ENCODE measurements at places on chromosomes 2 and 18. TPM values are rescaled to one million over a fixed set of nuclear protein-coding genes. Genes with fewer than 3 reads are reported as not detected.

GRCh38 chr2:218188528-218188927 is 21.8 kb upstream of the CXCR1 start:
- DNase-seq, result no peak

The SERPINB10 gene
- polyA plus RNA-seq, result not detected

GRCh38 chr18:11489266-11489899 is 120.0 kb upstream of the SLC35G4 start:
- no peak for DNase-seq

DNA sequence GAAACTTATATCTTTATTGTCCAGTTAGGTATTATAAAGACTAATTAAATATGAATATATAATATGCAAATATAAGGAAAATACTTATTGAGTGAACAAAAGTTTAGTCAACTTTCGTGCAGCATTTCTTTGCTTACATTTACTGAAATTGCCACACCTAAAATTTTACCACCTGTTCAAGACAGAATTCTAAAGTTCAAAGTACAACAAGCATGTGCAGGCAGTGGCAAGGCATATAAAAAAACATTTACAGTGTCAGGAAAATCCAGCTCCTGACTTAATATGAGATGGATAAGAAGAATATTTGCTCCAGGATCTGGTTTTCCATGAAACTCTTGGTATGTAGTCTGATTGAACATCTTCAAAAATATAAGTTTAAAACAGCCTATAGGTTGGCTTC is 4.8 kb downstream of the ITPRID2 start:
- DNase-seq, result no peak

- DNase-seq, result no peak
Observed at GRCh38 chr2:85395912-85396475, 14.2 kb downstream of the CAPG start.

GRCh38 chr2:118003396-118003824 is 10.5 kb downstream of the CCDC93 start:
- peak; percentile 83 for DNase-seq

The RESP18 gene
- polyA plus RNA-seq, result not detected

DNA sequence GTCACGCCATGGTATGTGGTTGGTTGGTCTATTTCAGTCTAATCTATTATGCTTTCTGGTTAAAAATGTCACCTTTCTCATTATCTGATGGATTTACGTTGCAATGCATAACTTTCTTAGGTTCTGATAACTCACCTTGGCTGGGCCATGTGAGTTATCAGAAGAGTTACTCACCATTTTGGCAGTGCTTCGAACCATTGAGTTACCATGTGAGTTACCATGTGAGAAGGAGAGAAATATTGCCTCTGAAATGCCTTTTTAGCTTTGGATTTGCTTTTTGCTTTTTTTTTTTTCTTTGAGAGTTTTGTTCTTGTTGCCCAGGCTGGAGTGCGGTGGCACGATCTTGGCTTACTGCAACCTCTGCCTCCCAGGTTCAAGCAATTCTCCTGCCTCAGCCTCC is 1.6 kb downstream of the SMARCAL1 start:
- peak; percentile 9 for DNase-seq

GRCh38 chr18:3468066-3468705 is 18.2 kb downstream of the TGIF1 start:
- no peak for DNase-seq

GRCh38 chr2:233764264-233764663 is 4.2 kb downstream of the UGT1A1 start:
- peak; percentile 65 for DNase-seq

The TCF23 gene
- polyA plus RNA-seq, result not detected

DNA sequence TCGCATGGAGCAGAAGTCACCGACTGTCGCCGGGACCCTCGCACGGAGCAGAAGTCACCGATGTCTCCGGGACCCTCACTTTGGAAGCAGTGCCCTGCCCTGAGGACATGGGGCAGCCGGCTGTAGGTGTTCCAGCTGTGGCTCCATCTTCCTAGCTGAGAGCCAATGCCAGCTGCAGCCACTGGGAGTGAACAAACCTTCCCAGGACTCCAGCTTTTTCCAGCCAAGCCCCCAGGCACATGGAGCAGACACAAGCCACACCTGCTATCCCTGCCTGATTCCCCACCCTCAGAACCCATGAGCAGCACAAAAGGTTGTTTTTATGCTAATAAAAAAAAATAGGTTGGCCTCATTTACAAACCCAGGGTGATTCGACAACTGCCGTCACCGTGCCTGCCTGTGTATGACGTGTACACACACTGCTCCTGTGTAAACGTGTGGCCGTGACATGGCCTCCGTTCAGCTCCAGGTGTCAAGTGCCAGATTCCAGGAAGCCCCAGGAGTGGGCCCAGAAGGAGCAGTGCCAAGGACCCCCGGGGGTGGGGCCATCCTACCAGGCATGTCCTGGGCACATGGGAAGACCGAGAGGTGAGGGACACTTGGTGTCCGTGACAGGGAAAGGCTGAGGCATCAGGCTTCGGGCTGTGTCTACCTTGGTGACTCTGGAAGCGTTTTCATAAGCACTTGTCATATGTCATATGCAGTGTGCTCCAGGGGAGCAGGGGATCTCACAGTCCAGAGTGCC is 91.5 kb downstream of the EIPR1 start:
- DNase-seq, result no peak

DNA sequence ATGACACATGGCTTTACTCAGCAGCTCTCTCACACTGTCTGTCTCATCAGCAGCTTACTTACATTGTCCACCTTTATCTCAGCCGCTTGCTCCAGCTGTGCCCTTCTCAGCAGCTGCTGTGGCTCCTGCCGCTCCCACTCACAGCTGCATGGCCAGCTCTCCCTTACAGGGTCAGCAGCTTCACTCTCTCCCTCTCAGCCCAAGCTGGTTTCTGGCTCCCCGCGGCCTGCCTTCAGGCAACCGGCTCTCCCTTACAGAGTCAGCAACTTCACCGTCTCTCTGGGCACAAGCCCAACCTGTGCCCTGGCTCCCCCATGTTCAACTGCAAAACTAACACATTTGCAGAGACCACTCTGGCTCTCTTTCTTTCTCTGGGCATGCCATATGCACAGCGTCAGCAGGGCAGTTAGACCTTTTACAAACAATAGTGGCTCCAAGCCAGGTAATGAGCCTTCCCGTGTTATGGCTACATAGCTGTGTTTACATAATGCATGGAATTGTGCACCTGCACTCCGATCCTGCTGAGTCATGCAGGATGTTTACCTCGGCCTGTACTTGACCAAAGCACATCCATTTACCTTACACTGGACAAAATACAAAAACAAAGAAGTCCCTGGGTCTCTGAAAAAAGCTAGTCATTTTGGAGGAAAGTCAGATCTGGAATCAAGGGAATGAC is 167.3 kb downstream of the DOK6 start:
- DNase-seq, result no peak

GRCh38 chr18:62828852-62829251 is 113.5 kb downstream of the PHLPP1 start:
- peak; percentile 11 for DNase-seq

DNA sequence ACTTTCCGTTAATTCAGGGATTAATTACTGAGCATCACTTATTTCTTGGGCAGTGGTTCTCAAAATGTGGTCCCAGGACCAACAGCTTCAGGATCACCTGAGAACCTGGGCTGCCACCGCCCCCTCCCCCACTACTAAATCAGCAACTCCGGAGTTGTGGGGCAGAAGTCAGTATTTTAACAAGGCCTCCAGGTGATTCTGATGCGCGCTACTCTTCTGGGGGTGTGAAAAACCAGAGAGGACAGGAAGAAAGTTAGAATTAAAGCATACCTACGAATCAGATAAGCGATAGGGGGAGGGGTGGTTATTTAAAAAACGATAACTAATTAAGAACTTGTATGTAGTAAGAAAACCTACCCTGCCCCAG is 319 bp downstream of the ZSCAN30 start:
- DNase-seq, result no peak

GRCh38 chr2:176158855-176159662 is 2.0 kb downstream of the HOXD3 start:
- no peak for DNase-seq

GRCh38 chr2:12857891-12858290 is 141.2 kb downstream of the TRIB2 start:
- no peak for DNase-seq

The HOXD3 gene
- polyA plus RNA-seq, result 2.3 TPM

All from GM23248 (cell line).